Cerebellum (tissue), 4 donors: ENCODE measurements at places on chromosomes 11 and 22. TPM values are rescaled to one million over a fixed set of nuclear protein-coding genes. Genes with fewer than 3 reads are reported as not detected.

- DNase-seq: no peak
Observed at GRCh38 chr11:43856993-43857392, 23.6 kb upstream of the ALKBH3 start.

GRCh38 chr11:66242095-66242765, 26.2 kb upstream of the RAB1B start:
- DNase-seq: peak; percentile 84

Gene SYT8
- not detected for total RNA-seq

Gene ATF4
- 70.2 TPM for total RNA-seq

GRCh38 chr11:123392844-123393243, 37.2 kb upstream of the GRAMD1B start:
- DNase-seq: no peak

DNA sequence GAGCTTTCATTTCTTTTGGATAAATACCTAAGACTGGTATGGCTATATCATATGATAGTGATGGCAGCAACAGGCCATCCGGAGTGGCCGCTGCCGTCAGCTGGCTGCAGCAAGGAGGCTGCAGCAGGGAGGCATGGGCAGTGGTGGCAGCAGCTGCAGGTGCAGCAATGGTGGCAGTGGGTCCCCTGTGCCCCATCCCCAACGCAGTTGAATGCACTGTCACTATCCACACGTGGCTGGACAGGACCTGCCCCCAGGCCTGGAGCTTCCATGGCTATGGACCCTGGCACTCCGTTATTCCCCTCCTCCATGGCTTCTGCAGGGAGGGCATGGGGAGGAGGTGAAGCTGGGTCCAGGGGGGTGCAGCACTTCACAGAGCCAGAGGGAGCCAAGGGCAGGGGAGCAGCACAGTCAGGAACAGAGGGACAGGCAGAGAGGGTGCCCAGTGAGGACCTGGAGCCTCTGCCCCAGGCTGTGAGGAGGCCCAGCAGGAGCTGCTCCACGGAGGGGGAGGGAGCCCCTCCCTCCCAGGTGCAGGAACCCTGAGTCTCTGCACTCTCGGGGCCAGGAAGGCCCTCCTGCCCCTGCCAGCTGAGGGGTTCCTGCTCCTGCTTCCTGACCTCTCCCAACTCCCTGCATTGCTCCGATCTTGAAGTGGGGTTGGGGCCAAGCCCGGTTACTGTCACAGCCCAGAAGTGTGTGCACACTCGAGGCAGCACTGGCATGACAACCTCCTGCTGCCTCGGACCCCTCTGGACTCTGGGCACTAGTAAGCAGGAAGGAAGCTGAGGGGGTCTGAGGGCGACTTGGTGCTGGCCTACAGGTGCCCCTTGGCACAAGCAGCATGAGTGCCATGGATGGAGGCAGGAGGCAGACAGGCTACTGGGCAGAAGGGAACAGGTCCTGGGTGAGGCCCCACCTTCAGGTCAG, 466.3 kb downstream of the GUCY1A2 start:
- no peak for DNase-seq

GRCh38 chr11:32775908-32776307, 18.6 kb downstream of the CCDC73 start:
- DNase-seq: no peak

- DNase-seq: peak; percentile 33
Observed at GRCh38 chr11:7688238-7688826, 15.0 kb upstream of the CYB5R2 start.

GRCh38 chr11:46247090-46247489, 30.4 kb upstream of the CREB3L1 start:
- no peak for DNase-seq

Gene MMP10
- not detected for total RNA-seq

- no peak for DNase-seq
Observed at GRCh38 chr11:108727665-108728064, 62.8 kb downstream of the DDX10 start.

Gene POTEH
- not detected for total RNA-seq

GRCh38 chr11:113197446-113197845, 116.9 kb upstream of the TTC12 start:
- no peak for DNase-seq

Gene APOBEC3F
- 1.1 TPM for total RNA-seq

DNA sequence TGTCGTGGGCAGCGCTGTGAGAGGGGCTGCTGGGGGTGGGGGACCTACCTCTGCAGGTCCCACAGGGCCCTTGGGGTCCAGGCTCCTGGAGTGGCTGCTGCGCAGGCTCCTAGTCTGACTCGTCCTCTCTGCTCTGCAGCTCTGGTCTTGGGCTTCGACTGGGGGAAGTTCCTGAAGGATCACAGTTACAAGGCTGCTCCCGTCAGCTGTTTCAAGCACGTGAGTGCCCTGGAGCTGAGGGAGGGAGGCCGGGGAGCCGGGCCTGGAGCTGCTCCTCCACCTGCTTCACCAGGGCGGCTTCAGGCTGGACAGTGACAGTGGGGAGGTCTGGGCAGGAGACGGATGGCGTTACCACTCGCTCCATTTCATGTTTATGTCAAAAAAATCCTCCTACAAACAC, 11.9 kb downstream of the L3MBTL2 start:
- DNase-seq: no peak

Gene PANX2
- total RNA-seq: 2.7 TPM

Gene PNPLA3
- 7.7 TPM for total RNA-seq

Gene SLC22A6
- total RNA-seq: 7.2 TPM

- DNase-seq: no peak
Observed at GRCh38 chr11:133991101-133991500, 34.3 kb upstream of the IGSF9B start.

GRCh38 chr11:64297699-64298358, 2.3 kb upstream of the CATSPERZ start:
- DNase-seq: no peak

DNA sequence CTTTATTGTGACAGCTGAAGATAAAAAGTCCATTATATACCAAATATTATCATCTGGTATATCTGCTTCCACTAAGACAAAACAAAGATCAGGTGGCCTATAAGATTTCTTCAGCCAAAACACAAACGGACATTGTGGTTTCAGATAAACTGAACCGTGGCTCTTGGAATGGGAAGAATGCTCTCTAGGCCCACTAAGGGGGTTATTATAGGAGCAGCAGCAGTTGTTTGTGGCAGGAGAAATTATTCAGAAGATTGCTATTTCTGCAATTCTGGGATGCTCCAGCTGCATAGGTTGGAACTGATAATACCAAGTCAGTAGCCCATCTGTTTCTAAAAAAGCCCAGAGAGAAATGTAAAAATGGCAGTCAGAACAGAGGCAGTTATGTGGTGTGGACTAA, 145.3 kb downstream of the NCAM1 start:
- no peak for DNase-seq

- no peak for DNase-seq
Observed at GRCh38 chr22:27344546-27344945, 457.0 kb downstream of the MN1 start.

DNA sequence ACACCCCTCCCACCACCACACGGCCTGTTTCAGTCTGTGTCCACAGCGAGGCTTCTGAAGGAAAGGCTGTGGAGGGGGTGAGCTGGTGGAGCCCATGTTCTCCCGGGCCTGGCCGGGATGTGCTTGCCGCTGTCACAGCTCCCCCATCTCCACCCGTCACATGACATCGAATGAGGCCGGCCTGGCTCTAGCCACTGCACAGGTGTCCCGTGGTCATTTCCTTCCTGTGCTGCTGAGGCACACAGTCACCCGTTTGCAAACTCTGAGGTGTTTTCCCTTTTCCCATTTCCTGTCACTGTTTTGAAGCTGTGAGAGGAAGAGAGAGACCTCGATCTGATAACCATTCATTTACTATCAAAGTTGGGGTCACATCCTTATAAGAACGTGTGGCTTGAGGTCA, 55.7 kb upstream of the CLDN5 start:
- no peak for DNase-seq

DNA sequence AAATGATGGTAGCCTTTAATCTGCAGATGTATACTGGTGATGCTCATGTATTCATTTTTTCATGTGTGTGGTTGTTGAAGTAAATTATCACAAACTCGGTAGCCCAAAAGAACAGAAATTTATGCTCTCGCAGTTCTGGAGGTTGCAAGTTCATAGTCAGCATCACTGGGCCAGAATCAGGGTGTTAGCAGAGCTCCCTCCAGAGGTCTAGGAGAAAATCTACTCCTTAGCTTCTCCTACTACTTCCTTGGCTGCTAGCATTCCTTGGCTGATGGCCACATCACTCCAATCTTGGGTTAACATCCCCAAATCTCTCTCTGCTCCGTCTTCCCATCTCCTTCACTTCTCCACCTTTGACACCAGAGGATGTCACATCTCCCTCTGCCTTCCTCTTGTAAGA, 45.3 kb upstream of the GALNT18 start:
- no peak for DNase-seq

Gene SLC6A5
- 10.9 TPM for total RNA-seq

- peak; percentile 88 for DNase-seq
Observed at GRCh38 chr11:121365304-121365703, 72.7 kb downstream of the SC5D start.

- no peak for DNase-seq
Observed at GRCh38 chr22:46587492-46588278, 32.5 kb upstream of the GRAMD4 start.

DNA sequence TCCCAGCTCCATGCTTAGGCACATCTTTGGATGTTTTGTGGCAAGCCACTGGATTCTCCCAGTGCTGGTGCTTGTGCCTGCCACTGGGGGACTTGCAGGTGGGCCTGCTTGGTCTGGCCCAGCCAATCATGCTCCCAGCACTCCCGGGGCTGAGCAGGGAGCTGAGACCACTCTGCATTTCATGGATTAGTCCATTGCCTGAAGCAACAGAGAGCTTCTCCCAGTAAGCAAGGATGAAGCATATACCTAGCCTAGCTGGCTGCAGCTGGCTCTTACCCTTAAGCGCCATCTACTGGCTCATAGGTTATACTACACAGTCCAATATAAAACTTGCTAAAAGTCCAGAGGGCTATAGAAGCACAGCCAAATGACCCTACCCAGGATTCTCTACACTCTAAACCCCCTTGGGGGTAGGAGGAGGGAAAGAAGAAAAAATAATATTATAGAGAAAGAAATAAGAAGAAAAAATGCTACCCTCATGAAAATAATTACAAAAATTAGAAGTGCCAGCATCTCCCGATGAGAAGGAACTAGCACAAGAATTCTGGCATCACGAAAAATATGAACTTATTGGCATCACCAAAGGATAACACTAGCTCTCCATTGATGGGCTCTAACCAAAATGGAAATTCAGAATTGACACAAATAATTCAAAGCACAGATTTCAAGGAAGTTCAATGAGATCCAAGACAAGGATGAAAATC, 275.3 kb downstream of the C11orf87 start:
- no peak for DNase-seq

Gene CHADL
- 2.4 TPM for total RNA-seq

GRCh38 chr11:60776167-60776566, 9.0 kb upstream of the MS4A10 start:
- DNase-seq: no peak

Gene SHANK2
- total RNA-seq: 59.0 TPM

Gene ABTB2
- total RNA-seq: 12.3 TPM

Gene ART1
- not detected for total RNA-seq

- no peak for DNase-seq
Observed at GRCh38 chr11:12731841-12732336, 57.7 kb downstream of the TEAD1 start.

DNA sequence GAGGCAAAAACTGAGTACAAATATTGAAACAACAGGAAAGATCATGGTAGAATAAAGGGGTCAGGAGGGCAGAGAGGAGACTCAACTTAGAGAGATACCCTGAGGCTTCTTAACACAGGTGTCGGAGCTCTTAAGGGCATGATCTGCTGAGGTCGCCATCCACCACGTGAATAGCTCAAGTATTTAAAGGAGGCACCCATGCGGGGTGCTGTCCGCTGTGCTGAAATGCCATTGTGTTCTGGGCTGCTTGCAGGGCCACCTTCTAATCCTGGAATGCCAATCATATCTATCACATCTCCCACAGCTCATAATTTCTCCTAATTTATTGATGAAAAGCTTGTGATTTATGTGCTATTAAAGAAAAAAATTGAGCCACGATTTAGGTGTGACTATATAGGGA, 90.2 kb downstream of the SEZ6L start:
- DNase-seq: no peak

GRCh38 chr11:59728913-59729312, 15.3 kb upstream of the OR10V1 start:
- no peak for DNase-seq

DNA sequence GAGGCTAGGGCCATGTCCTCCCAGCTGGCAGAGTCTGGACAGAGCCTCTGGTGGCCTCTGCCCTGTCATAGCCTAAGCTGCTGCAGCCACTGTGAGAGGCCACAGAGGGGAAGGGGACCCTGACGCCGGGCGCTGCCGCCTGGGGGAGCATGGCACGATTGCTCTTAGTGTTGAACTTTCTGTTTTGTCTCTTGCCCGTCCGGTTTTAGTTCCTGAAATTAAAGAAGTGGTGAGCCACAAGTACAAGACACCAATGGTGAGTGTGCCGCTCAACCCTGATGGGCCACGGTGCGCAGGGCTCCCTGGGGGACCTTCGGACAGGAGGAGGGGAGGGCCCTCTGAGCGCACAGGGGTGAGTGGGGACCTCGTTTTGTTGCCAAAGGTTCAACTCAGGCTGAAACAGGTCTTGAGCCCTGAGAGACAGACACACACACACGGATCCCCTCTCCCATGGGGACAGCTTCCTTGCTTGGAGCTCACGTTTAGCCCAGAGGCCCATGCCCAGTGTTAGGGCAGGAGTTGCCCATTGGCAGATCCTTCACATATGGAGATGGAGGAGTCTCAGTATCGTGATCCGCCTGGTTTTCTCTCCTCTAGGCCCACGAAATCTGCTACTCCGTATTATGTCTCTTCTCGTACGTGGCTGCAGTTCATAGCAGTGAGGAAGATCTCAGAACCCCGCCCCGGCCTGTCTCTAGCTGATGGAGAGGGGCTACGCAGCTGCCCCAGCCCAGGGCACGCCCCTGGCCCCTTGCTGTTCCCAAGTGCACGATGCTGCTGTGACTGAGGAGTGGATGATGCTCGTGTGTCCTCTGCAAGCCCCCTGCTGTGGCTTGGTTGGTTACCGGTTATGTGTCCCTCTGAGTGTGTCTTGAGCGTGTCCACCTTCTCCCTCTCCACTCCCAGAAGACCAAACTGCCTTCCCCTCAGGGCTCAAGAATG, 23.8 kb downstream of the MYBPC3 start:
- no peak for DNase-seq

GRCh38 chr11:85823816-85824215, 12.9 kb upstream of the SYTL2 start:
- DNase-seq: no peak

- no peak for DNase-seq
Observed at GRCh38 chr11:44338698-44339529, 29.0 kb upstream of the ALX4 start.

DNA sequence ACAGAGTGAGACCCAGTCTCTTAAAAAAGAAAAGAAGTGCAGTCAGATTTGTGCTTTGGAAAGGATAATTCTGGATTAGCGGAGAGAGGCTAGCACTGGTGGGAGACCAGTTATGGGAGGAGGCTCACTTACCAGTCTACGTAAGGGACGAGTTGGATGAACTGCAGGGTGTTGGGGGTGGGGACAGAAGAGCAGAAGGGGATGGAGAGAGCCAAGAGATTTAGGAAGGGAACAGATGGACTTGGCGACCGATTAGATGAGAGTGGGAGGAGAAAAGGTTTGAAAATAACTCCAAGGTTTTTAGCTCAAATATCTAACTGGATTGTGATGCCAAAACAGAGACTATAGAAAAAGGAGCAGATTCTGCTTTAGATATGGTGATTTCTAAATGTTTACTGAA, 81.4 kb downstream of the SFI1 start:
- peak; percentile 88 for DNase-seq
